Activated CD4-positive, alpha-beta T cell treated with anti-CD3 and anti-CD28 coated beads, Interleukin-10, Interleukin-2, amounts not matched to agents 100 ng/mL and 50 ng/mL, durations not matched to agents 16 hours and 8 hours (primary cell): ENCODE measurements at places on chromosomes 6 and 20.
A peak's percentile ranks its signal among the peaks of the same experiment; 100 is the strongest.

DNA sequence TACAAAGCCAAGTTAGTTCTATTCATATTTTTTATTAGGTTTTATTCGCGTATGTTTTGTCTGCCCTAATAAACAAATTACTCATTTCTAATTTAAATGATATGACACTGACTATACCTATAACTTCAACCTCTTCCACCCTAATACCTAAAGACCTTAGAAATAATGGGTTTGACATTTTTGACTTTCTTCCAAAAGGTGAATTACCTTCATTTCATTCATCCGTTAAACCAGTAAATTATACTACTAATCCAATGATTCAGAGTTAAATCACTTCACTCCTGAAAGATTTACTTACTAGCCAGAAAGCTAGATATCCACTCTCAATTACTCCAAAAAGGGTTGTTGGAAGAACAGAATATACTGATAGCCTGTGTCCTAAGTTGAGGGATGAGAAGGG, 5.2 kb downstream of the MRPS10 start:
- DNase-seq, result no peak

DNA sequence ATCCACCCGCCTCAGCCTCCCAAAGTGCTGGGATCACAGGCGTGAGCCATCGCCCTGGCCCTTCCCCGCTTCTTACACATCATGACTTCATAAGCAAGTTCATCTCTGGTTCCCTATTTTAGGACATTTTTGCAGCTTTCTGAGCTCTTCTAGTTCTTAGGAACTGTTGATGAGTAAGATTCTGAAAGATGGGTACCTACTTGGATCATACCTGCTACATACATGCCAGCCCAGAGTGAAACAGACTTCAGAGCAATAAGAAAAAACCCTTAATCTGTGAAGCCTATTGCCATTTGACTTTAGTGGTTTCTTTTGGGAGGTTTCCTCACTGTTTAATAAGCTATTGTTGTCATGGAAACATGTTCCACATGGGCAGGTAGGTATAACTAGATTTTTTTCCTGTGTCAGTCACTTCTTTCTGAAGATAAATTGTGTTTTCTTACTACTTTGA, 27.9 kb upstream of the TMEM217 start:
- DNase-seq, result peak; percentile 61

DNA sequence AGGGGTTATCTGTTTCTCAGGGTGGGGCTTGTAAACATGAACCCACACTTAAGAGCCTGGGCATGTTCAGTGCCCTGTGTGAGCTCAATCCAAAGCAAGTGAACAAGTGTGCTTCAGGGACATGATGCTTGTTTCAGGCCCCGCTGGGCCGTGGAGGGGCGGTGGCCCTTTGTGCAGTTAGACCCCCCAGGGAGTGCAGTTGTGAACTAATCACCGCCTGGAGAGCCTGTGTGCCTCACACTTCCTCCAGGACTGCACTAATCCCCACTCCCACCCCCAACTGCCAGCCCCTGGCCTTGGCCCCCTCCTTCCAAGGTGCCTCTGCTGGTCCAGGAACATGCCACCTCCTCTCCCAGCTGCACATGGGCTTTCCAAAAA, 58.1 kb downstream of the RREB1 start:
- DNase-seq, result no peak

GRCh38 chr6:136763716-136764516, 28.4 kb downstream of the MAP3K5 start:
- DNase-seq, result no peak

DNA sequence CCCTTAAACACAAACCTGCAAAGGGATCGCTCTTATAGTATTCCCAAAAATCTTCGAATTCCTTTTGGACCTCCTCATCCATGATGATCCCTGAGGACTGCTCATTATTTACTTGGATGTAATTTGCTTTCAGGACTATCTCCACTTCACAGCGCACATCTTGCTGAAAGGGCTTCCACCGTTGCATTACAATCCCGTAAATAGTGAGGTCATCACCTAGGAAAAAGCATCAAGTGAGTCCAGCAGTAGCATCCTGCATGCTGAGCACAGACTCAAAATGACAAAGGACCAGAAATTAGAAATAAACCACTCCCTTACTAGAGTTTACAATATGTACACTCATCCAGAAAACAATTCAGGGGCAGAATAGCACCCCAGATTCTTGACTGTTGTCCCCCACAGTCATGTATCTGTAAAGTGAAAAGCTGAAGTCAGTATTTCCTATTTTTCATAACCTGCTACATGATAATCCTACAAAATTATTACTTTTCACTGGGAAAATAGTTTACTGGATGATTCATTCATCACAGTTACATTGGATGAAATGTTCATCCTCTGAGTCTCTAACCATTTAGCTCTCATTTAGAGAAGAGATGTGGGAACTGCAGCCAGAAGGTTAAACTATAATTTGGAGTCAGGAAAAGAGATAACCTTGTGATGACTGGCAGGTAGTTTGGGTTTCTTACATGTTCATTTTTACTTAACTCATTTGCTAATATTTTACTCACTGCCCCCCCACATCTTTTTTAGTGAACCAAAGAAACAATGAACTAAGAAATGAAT, 17.2 kb downstream of the MCM9 start:
- no peak for DNase-seq

DNA sequence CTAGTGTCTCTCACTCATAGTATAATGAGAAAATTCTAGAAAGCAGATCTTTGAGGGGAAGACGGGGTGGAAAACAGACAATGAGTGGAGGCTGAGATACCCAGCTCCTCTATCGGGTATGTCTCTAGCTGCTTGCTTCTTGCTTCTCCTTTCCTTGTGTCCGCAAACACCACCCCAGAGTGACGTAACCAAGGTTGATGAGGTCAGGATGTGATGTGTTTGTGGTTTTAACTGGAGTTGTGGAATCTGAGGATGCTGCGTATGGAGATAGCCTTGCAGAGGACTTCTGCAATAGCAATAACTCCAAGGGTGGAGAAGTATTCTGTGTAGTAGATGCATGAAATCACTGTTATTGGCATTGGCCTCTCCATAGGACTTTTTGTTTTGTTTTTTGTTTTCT, 132.7 kb upstream of the IFNGR1 start:
- no peak for DNase-seq

DNA sequence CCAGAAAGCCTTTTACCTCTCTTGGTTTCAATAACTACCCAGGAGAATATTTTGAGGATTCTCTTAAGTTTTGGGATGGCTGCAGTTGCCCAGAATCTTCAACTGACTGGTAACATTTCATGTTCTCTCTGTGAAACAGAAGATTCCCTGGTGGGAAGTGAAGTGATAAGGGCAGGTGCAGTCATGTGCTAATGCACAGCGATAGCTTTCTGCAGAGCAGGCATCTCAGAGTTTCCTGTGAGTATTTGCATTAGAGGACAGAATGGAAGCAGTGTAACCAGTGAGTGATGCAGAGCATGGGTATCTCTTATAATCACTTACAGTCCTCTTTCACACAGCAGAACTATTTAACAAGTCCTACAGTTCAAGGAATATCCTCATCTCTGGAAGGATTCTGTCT, 76.1 kb downstream of the HCRTR2 start:
- no peak for DNase-seq

DNA sequence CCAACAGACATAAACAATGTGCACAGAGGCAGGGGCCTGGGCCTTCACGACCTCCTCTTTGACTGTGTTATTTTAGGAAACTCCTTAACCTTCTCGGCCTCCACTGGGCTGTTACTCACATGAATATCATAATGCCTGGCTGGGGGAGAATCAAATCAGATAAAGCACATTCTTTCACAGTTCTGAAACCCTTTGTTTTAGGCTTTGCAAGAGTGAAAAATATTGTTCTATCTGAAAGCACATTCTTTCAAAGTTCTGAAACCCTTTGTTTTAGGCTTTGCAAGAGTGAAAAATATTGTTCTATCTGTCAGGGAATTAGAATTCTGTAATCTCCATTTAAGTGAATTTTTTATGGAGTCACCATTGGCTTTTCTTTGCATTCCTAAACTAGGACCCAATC, 50.7 kb upstream of the SYNDIG1 start:
- no peak for DNase-seq

DNA sequence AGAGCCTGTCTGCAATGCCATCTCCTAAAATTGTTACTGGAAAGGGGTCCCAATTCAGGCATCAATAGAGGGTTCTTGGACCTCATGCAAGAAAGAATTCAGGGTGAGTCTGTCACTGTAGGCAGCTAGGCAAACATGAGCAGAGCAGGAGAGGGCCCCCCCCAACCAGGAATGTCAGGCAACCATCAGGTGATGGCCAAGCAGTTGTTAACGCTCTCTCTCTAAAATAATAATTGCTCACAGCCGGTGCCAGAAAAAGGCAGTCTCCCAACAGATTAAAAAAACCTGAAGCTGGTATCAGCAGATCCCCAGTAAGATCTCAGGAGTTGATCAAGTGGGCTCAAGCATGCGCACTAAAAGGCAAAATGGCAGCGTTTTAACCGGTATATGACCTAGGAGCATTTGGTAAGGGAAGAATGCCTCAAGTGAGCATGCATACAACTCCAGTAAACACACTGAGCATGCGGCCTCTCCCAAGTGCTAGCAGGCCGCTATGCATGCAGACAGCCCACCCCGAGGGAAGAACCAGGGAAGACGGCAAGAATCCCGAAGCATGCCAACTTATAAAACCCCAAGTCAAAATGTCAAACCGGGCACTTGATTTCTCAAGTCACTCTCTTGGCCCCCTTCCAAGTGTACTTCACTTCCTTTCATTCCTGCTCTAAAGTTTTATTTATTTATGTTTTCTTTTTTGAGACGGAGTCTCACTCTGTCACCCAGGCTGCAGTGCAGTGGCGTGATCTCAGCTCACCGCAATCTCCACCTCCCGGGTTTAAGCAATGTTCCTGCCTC, 44.0 kb upstream of the RNGTT start:
- no peak for DNase-seq

DNA sequence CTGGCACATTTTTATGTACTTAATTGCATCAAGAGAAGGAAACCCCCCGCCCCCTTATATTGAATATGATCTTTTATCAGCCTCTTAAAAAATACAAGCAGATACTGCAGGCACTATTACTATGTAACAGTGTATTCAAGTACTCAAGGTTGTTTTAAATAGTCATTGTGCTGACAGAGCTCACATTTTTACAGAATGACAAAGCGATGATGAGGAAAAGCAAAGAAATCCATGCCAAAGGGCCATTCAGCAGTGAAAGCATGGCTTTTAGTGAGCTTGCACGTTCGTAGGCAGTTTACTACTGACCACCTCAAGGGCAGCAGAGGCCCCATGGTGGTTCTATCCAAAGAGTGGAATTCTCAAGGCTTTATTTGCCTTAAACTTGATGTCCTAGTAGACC, 146.8 kb downstream of the RPS12 start:
- DNase-seq, result no peak

DNA sequence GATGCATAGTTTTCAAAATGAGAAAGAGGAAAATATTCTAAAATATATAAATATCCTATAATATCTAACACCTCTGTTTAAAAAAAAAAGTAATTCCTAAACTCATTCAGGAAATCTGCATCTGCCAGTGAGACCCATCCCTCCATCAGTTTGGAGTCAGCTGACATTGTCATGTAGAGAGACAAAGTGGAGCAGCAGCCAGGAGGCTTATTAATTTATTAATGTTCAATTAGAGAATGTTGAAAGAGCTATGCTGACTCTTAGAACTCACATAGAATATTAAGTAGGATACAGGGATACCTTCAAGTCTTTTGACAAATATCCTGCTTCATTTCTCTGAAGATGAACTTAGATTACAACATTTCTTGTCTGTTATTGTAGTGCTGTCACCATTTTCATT, 12.8 kb upstream of the PERP start:
- no peak for DNase-seq

GRCh38 chr6:114556846-114557488, 214.1 kb upstream of the HS3ST5 start:
- DNase-seq, result no peak

GRCh38 chr20:51801823-51802123, 548 bp downstream of the SALL4 start:
- DNase-seq, result no peak

- DNase-seq, result no peak
These were observed 2.3 kb downstream of the DSTN start for GRCh38 chr20:17572034-17572638.

DNA sequence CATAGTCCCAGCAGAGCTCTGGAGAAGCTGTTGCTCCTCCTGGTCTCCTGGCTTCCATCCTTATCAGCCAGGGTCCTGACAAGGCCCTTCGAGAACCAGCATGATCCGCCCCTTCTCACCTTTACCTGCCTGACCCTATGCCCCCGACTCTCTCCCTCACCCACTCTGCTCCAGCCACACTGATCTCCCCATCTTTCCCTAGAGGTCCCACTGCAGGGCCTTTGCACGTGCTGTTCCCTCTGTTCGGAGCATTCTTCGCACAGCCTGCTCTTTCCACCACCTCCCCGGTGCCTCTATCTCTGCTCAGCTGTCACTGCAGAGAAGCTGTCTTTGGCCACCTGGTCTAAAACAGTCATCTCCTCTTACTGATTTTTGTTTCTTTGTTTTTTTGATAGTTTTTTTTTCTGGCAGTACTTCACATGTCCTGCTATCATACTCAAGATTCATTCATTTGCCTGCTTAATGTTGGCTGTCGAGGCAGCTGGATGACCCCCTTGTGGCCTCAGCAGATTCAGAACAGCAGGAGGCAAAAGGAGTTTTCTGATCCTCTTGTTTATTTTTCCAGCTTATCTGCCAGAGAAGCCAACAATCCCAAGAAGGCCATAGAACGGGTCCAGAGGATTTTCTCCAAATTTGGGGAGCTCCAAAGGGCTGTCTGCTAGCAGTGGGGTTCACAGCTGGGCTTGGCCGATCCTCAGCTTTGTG, 1.6 kb upstream of the PTGIS start:
- no peak for DNase-seq

- DNase-seq, result no peak
These were observed 964 bp downstream of the RPL10A start for GRCh38 chr6:35468980-35469750.

DNA sequence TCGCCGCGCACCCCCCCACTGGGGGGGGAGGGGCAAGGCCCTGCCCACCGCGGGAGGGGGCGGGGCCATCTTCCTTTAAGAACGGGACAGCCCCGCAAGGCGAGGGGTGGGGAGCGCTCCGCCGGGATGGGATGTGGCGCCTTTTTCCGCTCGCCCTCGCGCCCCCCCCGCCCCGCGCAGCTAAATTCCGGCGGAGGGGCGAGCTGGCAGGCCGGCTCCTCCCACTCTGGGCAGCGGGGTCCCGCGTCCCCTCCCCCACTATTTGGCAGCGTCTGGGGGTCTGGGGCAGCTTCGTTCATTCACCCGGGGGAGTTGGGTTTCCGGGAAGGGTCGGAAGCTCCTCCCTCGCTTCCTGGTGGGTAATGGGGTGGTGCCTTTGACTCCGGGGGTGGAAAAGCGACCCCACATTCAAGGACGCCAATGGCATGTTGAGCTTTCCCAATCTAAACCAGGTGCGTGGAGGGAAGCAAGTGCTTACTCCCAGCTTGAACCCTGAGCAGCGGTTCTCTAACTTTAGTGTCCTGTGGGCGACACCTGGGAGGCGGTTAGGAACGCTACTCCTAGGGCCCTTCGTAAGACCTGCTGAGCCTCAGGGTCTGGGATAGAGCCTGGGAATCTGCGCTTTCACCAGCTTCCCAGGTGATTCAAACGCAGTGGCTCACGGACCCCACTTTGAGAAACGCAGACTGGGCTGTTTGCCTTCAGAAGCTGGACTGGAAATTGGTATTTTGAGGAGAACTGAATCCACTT, 927 bp downstream of the ASXL1 start:
- DNase-seq, result peak; percentile 86

GRCh38 chr6:141437011-141437410, 695.7 kb upstream of the GJE1 start:
- no peak for DNase-seq

- peak; percentile 21 for DNase-seq
These were observed 36.9 kb upstream of the FANCE start for GRCh38 chr6:35415065-35415891.

- DNase-seq, result peak; percentile 49
These were observed 53.6 kb upstream of the LRRC1 start for GRCh38 chr6:53741034-53741823.
